Activated CD4-positive, alpha-beta T cell treated with anti-CD3 and anti-CD28 coated beads, Interleukin-2, amount 50 U/mL, for 48 hours (primary cell): ENCODE measurements at places on chromosomes 13 and 19.

DNA sequence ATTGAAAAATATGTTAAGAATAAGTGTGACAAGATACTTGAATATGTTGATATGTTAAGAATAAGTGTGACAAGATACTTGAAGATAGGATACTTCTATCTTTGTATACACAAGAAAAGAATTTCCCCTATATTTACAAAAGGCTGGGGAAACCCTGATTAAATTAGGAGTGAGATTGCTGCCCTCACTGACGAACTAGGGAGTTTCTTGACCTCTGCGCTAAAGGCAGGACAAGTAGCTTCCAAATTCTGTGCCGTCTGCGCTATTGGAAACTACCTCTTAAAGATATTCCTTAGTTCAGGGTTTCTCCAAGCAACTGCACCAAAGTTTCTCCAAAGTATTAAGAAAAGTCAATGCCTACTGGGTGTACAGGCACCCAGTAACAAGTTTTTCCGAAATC, 730 bp downstream of the ZNF260 start:
- no peak for DNase-seq

GRCh38 chr19:9323557-9323918, 441 bp upstream of the ZNF559 start:
- DNase-seq, result peak; percentile 54

GRCh38 chr13:82202398-82202797, 1679.9 kb downstream of the SLITRK1 start:
- no peak for DNase-seq

DNA sequence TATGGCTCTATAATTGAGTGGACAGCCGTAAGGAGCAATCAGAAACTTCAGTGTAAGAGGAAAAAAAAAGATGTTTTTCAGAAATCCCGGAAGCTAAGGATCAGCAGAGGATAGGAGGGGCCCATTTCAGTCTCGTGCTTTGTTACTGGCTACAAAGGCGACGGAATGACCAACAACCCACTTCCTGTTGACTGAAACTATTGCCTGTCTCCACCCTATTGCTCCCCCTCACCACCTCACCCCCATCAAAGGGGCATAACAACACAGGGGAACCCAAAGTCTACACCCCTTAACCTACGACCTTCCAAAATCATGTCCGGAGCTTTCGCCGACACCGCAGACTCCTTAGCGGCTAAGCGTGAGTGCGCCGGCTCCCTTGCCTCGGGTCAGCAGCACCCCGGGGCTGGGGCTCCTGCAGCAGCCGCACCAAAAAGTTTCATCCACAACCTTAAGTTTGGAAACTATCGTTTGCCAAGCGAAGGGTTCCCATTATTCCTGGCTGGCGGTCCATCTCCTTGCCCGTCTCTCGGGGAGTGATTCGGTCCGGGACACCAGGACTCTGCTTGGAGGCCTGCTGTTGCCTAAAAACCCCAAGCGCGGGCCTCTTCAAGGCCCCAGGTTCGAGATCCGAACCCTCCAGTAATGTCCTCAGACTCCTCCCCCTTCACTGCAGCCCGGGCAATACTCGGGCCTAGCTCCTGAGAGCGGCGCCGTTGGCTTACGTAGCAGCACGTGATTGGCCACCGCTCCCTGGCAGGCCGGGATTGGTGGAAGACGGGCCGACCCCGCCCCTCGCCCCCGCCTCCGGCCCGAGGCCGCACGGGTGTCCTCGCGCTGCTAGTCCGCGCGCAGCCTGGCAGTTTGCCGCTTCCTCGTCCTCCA, at the start of gene TPP2:
Gene TPP2, plus strand, starts transcription at position 840 of the 882 bp plus-strand sequence. CDS start 53 bp downstream, outside the sequence.
- peak; percentile 99 for DNase-seq

DNA sequence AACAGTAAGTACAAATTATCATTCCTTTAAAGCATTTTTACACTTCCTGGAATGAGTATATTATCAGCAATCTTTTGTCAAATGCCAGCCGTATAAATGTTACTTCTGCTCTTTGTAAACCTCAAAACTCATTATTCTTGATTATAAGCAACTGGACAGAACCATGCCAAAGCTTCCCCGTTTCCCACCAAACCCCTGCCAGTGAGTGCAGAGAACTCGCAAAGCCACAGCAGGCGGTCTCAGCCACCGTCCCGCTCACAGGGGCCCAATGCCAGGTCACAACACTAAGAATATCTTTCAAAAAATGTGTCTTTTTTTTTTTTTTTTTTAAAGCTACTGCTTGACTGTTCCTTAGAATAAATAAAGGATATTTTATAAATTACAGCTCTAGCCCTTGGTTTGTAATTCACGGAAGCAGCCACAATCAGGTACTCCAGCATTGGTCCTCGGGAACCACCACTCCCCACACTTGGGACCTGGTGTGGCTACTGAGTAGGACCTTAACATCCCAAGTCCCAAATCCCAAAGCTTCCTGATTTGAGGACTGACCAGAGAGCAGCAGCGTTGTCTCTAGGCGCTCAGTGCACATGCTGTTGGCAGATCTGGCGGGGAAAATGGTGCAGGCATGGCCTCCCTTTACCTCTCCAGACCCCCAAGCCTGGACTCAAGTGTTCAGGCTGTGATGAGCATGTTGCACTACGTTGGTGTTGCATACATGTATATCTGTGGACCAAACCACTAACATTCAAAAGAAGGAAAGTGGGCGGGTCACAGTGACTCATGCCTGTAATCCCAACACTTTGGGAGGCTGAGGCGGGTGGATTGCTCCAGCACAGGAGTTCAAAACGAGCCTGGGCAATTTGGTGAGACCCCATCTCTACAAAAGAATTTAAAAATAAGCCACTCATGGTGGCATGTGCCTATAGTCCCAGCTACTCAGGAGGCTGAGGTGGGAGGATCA, 19.0 kb downstream of the KCTD15 start:
- DNase-seq, result no peak

DNA sequence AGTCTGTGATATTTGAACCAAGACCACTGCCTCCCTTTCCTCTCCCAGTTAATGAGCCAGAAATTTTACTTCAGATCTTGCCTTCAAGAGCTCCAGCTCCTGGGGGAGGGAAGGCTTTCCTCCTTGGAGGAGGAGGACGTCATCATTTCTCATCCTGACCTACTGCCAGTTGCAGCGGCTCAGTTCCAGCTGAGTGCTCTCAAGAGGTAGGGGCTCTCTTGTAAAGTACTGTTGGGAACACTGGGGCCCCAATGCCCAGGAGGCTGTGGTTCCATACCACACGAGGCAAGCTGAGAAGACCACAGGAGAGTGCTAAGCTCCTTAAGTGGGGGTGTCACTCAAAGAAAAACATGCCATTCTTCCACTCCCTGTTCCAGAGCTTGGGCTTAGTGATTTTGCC, 36.2 kb downstream of the METTL21C start:
- no peak for DNase-seq

GRCh38 chr19:12802267-12803106, 618 bp downstream of the THSD8 start:
- DNase-seq, result no peak

DNA sequence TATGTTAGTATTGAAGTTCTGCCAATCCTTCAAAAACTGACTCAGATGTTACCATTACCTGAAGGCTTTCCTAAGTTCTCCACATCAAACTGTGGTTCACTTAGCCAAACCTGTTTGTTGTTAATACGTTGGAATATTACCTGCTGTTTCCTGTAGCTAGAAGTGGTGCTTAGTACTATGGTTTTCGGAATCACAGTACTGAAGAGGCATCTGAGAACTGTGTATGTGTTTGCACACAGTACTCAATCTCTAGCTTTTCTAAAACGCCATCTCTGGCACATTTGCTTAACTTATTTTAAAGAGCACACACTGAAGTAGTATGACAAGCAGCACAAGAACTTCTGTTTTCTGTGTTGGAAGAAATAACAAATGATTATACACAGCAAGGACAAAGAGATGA, 248.2 kb downstream of the SHISA2 start:
- no peak for DNase-seq

DNA sequence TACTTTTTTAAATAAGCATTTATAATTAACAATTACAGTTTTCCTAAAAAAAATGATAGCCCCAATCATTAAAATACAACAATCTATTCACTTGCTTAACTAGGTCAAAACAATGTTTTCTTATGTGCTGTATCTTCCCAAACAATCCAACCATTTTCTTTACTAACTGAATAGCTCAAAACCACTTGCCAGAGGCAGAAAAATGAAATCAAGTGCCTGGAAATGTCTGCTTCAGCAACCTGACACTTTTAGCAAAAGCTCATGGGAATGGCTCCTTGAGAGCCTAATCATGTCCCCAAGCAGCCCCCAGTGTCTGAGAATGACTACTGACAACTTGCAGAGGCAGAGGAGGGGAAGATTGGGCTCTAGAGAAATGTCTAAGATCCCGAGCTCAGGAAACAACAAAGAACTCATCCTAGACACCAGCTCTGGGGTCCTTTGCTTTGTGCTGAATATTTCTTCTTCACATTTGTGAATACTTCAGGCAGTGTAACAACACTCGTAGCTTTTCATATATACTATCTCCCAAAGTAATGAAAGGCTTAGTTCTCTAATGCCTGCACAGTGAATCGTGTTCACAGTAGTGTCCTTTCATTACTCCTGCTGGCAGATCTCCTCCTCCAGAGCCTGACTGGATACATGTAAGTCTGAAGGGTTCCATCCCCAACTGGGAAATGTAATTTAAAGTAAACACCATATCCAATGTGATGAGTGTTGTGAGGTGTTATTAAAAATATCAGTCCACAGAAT, 280.0 kb downstream of the LHFPL6 start:
- DNase-seq, result no peak

- no peak for DNase-seq
Observed at GRCh38 chr13:109418111-109418510, 368.3 kb downstream of the IRS2 start.

DNA sequence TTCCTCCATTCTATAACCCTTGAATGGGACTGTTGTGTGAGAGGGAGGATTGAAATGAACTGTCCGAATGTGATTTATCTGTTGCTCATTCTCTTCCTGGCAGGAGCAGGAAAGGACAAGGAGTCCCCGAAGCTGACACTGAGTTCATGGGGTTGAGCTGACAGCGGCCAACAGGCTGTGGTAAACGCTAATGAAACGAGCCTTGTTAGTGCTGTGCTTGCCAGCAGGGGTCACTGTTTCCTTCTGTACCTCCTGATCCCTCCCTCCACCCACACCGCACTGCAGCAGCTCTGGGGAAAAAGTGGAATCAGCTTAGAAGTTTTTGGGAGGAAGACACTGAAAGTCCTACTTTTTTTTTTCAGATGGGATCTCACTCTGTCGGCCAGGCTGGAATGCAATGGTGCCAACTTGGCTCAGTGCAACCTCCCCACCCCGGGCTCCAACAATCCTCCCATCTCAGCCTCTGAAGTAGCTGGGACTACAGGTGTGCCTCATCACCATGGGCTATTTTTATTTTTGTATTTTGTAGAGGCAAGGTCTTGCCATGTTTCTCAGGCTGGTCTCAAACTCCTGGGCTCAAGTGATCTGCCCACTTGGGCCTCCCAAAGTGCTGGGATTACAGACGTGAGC, 6.7 kb upstream of the ZNF761 start:
- peak; percentile 66 for DNase-seq

DNA sequence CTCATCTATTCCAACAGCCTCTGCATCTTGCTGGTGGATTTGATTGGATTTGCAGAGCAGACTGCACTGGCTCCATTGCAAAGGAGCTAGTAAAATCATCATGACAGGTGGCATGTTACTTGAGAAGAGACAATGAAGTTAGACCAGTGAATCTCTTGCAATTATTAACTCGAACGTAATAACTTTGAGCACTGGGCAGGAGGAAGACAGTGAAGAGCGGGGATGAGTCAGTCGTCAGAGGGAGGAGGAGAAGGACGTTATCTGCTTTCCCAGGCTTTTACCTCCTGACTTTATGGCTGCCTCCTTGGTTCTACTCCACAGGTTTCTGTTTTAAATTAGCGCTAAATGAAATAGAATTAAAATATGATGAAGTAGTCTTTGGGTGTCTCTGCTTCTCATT, 257.8 kb upstream of the IPO5 start:
- DNase-seq, result no peak

GRCh38 chr19:3006075-3006767, 22.9 kb downstream of the TLE2 start:
- peak; percentile 25 for DNase-seq

GRCh38 chr19:10936661-10937084, 8.1 kb downstream of the TIMM29 start:
- no peak for DNase-seq

- DNase-seq, result no peak
Observed at GRCh38 chr19:7665076-7665475, 3.8 kb upstream of the RETN start.

DNA sequence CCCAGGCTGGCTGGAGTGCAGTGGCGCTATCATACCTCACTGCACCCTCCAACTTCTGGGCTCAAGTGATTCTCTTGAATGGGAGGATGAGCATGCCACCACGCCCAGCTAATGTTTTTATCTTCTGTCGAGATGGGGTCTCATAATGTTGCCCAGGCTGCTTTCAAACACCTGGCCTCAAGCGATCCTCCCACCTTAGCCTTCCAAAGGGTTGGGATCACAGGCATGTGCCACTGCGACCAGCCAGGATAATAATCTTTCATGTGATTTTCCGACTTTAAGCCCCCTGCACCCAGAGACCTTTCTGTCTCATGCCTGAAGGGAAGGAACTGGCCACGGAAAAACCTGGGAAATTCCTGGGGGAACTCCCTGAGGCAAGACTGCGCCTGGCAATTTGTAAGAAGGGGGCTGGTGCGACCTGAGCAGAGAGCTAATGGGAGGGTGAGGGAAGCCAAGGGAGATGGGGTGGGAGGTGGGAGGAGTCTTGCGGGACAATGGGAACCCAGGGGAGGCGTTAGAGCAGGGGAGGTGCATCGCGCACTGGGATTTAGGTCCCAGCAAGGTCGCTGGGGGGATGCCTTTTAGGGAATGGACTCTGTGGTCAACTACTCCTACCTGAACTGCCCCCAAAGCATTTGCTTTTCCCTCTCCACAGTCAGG, 1.2 kb upstream of the CCDC124 start:
- no peak for DNase-seq

- no peak for DNase-seq
Observed at GRCh38 chr19:41911889-41912731, 16.1 kb downstream of the ERFL start.

- no peak for DNase-seq
Observed at GRCh38 chr19:30525383-30525782, 153.2 kb downstream of the ZNF536 start.

GRCh38 chr13:105410602-105411001, 1124.9 kb downstream of the EFNB2 start:
- peak; percentile 41 for DNase-seq

DNA sequence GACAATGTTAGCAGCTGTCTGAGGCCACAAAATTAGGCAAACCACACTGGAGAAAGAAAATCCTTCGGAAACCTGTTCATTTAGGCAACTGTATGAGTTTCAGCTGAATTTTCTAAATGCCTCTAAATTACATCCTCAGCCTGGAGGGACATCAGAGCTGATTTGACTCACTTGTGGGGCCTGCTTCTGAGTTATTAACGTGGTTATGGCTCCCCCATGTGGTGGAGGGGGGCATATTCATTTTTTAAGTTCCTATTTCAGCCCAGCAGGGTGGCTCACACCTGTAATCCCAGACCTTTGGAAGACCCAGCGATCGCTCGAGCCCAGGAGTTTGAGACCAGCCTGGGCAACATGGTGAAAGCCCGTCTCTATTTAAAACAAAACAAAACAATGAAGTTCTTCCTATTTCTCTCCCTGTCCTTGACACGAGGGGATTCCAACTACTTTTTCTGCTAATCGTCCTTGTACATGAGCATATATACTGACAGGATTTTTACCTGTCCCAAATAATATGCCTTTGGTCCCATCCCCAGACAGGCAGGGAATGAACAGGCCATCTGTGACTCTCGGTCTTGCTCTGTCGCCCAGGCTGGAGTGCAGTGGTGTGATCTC, 31.5 kb upstream of the HIF3A start:
- peak; percentile 61 for DNase-seq
